ENCODE measurements at places on chromosomes 11 and 22. TPM values are rescaled to one million over a fixed set of nuclear protein-coding genes. Genes with fewer than 3 reads are reported as not detected.
A peak's percentile ranks its signal among the peaks of the same experiment; 100 is the strongest.

GRCh38 chr11:773425-773824 lies 3.9 kb downstream of the GATD1 start:
- DNase-seq = no peak

GRCh38 chr11:62391642-62392425 lies 27.0 kb upstream of the SCGB1A1 start:
- no peak for DNase-seq

DNA sequence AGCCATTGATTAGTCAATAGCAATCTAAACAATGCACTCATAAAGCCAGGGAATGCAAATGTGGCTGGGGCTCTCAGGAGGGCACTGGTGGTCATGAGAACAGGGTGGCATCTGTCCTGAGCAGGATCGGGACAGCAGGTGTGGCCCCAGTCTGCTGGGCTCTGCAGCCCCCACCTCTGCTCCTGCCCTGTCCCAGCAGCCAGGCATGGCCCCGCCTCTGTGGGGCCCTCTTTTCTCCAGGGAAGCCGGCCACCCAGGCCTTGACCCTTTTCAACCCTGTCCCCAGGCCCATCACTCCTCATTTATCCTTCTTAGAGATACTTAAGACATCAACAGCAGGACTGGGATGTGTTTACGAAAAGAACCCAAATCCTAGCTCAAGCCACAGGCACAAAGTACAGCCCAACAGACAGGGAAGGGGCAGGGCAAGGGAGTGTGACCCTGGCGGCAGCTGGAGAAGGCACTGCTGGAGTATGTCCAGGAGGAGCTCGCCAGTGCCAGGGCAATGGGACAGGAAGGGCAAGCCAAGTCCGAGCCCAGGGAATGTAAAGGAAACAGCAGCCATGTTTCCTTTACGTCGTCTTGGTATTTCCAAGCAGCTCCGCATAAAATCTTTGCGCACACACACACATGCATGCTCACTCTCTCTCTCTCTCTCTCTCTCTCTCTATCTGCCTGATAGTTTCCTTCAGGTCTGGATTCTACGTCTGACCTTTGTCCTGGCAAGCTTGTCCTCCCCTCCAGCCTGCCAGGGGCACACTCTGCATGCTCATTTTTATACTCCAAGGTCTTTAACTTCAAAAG lies 59.9 kb downstream of the DGCR2 start:
- peak; percentile 42 for DNase-seq

DNA sequence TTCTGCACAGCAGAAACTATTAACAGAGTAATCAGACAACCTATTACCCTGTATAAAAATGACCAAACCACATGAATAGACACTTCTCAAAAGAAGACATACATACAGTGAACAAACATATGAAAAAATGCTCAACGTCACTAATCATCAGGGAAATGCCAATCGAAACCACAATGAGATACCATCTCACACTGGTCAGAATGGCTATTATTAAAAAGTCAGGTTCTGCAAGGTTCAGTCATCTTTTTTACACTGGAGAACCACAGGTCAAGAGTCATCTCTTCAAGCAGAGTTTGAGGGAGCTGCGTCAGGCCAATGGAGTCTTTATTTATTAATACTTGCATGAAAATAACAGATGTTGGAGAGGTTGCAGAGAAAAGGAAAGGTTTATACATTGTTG lies 40.4 kb downstream of the RCN1 start:
- no peak for DNase-seq

DNA sequence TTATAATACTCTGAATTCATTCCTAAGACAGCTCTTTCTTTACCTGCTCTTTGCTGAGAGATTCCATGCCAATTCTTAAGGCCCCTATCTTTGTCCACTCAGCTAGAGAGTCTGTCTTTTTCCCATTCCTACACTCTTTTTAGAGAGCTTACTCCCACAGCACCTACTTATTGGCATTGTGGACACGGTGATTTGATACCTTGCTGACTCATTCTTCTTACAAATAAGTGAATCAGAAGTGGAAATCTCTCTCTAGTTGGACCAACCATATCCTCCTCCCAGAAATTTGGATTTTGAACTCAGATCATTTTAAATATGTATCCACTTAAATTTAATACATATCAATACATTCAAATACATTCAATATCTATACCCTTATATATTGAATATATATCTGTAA lies 32.5 kb upstream of the OR6M1 start:
- DNase-seq = no peak

DNA sequence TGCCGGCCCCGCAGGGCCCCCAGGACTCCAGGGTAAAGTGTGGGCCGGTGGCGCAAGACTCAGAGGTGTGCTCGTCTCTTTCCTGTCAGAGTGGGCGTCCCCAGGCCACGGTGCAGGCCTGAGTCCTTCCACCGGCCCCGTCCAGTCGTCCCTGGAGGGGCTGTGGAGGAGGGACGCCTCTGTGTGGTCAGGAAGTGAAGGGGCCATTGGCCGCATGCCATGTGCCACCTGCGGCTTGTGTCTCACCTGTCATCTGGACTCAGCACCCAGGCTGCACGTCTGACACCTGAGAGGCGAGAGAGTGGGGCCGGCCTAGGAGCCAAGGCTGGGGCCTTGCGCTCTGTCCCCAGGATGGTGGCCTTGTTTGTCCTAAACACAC lies 25.2 kb downstream of the MUC6 start:
- DNase-seq = no peak

GRCh38 chr11:35554491-35555437 lies 29.3 kb upstream of the PAMR1 start:
- no peak for DNase-seq

DNA sequence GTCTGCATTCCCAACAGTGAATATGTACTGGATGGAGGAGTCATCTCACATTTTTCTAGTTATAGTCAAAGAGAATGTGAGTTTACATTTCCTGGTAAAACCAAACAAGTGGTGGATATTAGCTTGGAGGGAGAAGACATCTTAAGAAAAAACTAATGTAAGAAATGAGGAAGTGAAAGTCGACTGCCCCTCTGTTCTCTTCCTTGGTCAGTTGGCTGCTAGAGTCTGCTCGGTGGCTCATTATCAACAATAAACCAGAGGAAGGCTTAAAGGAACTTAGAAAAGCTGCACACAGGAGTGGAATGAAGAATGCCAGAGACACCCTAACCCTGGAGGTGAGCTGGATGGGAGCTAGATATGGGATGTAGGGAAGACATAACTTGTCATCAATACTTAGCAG lies 5.8 kb downstream of the SLC22A9 start:
- no peak for DNase-seq

- DNase-seq = no peak
These were observed 20.3 kb downstream of the AP2A2 start for GRCh38 chr11:945986-946385.

DNA sequence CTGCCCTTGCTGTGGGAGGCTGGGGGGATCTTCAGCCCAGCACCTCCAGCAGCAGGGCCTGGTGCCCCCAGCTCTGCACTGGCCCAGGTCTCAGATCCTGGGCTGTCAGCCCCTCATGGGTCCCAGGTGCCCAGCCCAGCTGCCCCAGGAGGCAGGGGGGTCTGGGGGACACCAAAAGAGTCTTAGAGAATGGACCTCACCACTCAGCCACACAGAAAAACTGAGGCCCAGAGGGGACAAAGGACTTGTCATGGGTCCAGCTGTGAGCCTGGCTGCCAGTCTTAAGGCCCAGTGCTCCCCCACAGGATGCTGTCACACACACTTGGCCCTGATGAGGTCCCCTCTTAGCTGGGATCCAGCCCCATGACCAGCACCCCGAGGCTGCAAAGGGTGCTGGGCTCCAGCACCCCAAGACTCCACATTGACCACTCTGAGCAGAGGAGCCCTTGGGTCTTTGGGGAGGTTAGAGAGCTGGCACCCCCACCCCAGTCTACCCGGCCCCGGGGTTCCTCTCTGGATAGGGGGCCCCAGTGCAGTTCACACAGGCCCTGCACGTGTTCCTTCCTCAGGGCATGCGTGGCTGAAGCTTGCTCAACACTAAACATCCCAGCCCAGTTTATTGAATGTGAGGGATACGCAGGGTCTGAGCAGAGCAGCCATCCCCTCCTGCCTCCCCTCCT lies 54.4 kb downstream of the IGLL5 start:
- DNase-seq = no peak

- no peak for DNase-seq
These were observed 15.6 kb upstream of the DENND5A start for GRCh38 chr11:9280655-9281301.

- DNase-seq = no peak
These were observed 13.0 kb downstream of the DNAJB13 start for GRCh38 chr11:73963861-73964260.

DNA sequence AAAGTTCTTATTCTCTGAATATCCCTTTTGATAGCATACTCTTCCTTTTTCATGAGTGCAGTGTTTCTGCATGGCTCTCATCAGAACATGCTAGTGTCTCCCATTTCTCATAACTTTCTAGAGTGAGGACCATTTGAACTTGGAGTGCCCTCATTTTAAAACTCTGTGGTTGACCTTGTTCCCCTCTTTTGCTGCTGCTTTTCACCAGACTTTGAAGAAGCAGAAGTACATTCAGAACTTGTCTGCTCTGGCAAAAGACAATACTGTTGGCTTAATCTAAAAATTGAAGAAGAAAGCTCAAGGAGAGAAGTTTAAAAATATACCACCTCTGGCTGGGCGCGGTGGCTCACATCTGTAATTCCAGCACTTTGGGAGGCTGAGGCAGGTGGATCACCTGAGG lies 35.0 kb downstream of the PPARA start:
- no peak for DNase-seq

- no peak for DNase-seq
These were observed 13.3 kb downstream of the MS4A13 start for GRCh38 chr11:60528465-60528864.

Gene OR51B4
- not detected for total RNA-seq

Gene INPP5J
- 0.25 TPM for total RNA-seq

Gene OR5M3
- total RNA-seq = not detected

Gene GUCD1
- 251 TPM for total RNA-seq

Gene MOV10L1
- total RNA-seq = 0.25 TPM
